ENCODE measurements at places on chromosomes 7 and 10.

GRCh38 chr7:78039790-78040776 lies 241.5 kb downstream of the PHTF2 start:
- peak; percentile 15 for DNase-seq

DNA sequence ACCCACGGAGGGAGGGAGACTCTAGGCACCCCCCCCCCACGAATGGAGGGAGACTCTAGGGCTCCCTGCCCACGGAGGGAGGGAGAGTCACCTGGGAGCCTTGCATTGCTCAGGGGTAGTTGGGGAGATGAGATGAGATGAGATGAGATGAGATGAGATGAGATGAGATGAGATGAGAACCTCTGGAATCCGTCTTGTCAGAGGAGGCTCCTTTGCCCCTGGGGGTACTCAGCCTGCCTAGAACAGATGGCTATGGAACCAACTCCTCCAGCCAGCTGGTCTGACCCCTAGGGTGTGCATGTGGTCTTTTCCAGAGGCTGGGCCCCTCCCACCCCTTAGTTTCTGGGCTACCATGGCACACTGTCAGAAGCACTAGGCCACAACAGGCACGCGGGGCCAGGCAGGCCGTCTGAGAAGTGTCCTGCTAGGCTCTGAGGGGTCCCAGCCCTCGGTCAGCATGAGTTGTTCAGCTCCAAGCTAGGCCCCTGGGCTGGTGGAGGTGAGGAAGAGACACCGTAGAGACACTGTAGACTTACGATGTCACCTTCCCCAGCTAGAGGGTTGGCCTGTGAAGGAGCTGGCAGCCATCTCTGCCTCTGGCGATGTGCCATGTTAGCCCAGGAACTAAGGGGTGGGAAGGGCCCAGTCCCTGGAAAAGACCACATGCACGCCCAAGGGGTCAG lies 8.8 kb downstream of the TSPAN15 start:
- no peak for DNase-seq

DNA sequence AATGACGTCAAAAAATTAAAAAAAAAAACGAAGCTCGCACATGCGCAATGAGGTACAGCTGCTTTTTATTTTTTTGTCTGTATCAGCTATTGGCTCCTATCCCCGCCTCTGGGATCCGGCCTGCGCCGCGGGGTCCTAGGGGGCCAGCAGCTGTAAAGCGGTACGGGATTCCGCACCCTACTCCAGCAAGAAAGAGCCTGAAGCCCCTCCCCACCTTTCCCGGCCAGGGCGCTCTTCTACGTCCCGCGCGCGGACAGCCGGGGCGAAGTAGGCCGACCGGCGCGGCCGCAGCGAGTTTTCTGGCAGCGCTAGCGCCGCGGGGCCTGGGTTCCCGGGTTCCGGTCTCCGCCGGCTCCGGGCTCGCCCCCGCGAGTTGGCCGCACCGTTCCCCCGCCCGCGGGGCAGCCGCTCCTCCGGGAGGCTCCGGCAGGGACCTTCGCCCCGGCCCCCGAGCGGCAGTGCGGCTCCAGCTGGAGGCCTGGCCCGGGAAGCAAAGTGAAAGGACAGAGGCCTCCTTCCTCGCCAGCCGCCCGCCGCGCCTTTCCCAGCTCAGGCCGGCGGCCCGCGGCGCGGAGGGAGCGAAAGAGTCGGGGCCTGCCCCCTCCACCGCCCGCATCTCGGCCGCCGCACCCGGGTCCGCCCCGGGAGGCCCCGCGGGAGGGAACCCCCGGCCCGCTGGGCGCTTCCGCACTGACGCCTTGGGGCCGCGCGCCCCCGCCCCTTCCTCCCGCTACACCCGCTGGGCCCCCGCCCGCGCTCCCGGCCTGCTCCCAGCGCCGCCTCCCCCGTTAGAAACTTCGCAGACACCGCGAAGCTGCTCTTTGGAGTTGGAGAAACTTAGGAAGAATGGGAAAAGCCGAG lies 4.7 kb upstream of the SPAG6 start:
- DNase-seq = peak; percentile 35

DNA sequence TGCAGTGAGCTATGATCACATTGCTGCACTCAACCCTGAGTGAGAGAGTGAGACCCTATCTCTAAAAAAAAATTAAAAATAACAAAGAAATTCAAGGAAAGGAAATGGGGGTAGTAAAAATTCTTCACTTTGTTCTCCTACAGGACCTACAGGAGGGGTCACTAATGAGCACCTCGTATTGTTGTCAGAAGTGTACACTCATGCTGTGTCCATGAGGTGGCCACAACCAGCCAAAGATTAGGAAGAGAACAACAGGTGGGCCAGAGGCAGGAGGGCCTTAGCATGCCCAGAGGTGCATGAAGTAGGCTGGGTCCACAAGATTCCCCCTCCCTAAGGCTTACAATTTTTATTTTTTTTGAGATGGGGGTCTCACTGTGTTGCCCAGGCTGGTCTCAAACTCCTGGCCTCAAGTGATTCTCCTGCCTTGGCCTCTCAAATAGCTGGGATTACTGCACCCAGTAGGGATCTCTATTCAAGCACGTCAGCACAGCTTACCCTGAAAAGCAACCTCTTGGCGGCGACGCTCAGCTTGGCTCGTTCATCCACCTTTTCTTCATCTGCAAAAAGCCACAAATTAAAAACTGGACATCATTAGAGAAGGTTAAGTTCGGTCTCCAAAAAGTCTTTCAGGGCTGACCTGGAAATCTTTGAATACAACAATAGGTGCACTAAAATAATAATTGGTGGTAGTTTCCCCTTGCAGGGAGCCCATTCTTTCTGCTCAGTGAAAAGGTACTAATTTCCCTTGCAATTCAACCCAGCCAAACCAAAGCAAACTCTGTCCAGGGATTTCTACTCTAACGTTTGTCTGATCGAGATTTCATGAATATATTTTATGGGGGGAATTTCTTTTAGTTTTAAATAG lies 104.4 kb downstream of the SVIL start:
- DNase-seq = no peak

GRCh38 chr10:119412244-119413092 lies 130.1 kb downstream of the RGS10 start:
- no peak for DNase-seq

GRCh38 chr10:93068411-93069244 lies 5.1 kb upstream of the CYP26A1 start:
- no peak for DNase-seq

DNA sequence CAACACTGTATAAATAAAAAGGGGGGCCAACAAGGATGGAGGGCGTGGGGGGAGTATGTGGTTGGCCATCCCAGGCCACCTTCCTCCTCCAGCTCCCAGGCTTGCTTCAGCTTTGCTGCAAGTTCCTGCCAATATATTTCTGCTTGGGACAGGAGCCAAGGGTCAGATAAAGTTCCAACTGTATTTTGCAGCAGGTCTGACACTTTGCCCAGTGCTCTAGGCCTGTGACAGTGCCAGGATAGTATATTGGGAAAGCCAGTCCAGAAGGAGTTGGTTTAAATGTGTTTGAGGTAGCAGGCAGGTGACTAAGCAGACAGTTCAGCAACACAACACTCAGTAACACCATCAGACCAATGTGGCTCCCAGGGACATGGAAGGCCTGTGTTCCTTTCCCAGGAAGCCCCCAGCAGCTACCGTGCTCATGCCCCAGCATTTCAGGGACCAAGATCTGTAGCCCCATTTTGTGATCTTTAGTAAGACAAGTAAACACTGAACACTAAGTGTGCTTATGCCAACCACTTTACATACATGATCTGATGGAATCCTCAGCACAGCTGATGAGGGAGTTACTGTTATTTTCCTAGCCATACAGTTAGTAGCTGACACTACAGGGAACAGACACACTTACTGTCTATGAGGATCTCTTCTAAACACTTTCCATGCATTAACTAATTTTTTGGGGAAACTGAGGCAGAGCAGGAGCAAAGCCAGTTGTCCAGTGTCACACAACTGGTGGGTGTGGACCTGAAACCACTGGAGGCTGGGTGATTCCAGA lies 38.9 kb downstream of the DNAJB12 start:
- peak; percentile 63 for DNase-seq
